Mesendoderm (in vitro differentiated cells): ENCODE measurements at places on chromosomes 11 and 22.

DNA sequence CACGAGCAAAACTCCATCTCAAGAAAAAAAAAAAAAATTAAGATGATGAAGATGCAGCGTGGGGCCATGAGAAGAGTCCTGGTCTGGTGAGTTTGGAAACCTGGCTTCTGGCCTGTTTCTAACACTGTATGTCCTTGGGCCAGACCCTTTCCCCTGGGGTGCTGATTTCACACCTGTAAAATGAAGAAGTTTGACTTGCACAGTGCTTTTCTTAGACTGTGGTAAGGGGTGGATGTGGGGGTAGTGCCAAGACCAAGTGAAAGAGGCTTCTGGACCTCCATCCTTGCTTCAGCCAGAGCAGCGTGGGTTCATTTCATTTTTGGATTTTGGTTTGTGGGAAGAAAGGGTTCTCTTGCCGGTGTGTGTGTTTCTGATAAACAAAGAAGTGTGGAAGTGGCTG lies 42.1 kb downstream of the PTPRJ start:
- DNase-seq = no peak

- no peak for DNase-seq
Measured at GRCh38 chr22:37391702-37392101, 35.6 kb downstream of the ELFN2 start.

DNA sequence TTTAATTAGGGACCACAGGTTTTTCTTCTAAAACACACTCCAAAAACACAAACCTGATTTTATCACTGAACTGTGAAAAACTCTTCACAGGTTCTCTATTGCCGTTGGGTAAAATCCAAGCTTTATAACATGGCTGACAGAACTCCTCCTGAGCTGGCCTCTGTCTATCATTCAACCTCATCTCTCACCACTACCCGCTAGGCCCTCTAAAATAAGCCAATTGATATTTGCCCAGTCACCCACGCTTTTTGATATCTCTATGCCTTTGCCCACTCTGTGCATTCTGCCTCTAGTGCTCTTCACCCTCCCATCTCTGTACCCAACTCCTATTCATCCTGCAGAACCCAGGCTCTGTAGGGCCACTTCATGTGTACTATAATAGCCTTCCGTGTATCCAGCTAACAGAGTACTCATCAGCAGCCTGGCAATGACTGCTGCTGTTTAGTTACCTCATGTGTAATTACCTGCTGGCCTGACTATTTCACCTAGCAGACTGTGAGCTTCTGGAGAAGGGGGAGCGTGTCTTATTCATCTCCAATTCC lies 1.1 kb upstream of the CNGA4 start:
- no peak for DNase-seq

GRCh38 chr11:69301455-69302401 lies 7.8 kb downstream of the MYEOV start:
- DNase-seq = peak; percentile 51

GRCh38 chr22:41906822-41907221 lies 8.1 kb downstream of the SHISA8 start:
- no peak for DNase-seq

DNA sequence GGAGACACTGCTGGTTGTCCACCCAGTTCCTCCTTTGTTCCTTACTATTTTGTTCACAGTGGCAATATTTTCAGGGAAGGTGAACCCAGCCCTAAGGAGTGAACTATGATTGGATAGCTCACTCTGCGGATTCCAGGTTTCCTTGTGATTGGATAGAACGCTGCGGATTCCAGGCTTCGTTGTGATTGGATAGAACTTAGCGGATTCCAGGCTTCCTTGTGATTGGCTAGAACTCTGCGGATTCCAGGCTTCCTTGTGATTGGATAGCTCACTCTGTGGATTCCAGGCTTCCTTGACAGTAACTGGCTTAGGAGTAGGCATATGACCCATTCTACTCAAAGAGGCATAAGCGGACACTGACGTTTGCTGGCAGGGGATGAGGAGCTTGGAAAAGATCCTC lies 28.6 kb upstream of the ADA2 start:
- no peak for DNase-seq

DNA sequence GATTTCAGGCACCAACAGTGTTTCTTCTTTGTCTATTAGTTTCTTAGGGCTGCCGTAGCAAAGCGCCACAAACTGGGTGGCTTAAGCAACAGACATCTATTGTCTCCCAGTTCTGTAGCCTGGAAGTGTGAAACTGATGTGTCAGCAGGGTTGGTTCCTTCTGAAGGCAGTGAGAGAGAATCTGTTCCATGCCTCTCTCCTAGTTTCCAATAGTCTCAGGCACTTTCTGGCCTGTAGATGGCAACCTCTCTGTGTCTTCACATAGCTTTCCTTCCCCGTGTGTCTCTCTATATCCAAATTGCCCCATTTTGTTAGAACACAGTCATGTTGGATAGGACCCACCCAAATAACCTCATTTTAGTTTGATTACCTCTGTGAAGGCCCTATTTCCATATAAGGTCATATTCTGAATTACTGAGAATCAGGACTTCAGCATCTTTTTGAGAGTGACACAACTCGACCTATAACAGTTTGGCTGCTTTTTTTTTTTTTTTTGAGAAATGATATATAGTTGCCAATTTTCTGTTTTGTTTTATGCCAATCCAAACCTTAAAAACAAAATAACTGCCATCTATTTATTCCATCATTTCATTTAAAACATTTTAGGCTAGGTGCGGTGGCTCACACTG lies 108.2 kb downstream of the SLC36A4 start:
- DNase-seq = peak; percentile 97

DNA sequence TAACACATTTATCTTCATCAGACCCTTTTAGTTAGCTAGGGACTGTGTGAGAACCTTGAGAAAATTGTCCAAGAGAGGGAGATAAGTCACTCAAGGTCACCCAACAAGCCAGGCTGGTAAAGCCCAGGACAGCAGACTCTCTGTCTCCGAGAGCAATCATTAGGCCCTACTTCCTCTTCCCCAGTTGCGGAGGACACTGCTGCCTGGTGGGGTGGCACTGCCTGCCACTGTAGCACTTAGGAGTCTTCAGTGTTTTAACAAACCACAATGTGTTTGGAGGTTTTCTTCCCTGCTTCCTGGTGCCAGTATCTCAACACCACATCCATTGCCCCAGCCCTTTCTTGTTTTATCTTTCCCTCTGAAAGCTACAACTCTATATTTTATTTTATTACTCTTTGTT lies 132.1 kb upstream of the LDLRAD3 start:
- no peak for DNase-seq

DNA sequence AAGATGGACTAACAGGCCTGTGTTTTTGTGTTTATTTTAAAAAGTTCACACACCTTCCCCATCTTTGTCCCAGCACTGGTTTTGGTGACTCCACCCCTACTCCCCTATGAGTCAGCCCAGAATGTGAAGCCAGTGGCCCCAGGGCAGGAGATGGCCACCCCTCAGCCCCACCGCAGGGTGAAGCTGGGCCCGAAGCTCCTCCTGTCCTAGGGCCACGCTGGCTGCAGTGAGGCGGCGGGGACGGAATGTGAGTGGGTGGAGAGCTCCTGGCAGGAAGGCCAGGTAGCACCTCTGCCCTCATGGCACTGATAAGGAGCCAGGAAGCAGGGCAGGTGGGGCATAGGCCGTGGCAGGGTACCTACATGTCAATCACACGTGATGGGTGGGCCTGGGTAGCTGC lies 39.9 kb downstream of the SGSM3 start:
- peak; percentile 13 for DNase-seq

- DNase-seq = peak; percentile 95
Measured at GRCh38 chr11:17972987-17973386, 39.9 kb downstream of the SERGEF start.

DNA sequence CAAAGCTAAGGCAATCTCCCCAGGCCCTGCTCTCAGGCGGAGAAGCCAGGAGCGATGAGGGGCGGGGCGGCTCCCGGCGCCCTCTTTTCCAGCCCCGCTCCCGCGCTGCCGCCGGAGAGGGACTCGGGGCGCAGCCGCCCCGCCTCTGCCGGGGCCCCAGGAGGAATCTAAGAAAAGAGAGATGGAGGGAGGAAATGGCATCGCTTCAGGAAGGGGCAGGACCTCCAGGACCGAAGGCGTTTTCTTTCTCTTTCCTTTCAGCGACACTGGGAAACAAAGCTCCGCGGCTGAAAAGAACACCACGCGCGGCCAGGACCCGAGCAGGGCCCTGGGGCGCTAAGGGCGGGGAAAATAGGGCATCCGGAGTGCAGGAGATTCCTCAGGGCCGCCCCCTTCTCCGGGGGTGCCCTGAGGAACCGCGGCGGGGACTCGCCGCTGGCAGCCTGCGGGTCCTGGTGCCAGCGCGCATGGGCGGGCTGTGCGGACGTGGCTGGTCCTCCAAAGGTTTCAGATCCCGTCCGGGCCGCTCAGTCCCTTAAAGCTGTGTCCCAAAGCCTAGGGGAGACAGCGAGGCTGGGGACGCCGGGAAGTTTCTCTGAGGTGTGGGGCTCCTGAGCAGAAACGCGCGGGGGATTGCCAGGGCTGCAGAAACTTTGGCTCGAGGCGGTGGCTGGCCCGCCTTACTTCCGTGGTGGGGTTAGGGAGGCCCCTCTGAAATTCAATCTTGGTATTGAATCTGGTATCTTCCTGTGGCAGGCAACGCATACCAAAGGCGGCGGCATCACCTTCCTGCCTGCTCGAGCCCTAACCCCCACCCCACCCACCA lies 2.8 kb upstream of the BSX start:
- DNase-seq = peak; percentile 59

- DNase-seq = peak; percentile 55
Measured at GRCh38 chr22:35995772-35996171, 32.9 kb downstream of the RBFOX2 start.

DNA sequence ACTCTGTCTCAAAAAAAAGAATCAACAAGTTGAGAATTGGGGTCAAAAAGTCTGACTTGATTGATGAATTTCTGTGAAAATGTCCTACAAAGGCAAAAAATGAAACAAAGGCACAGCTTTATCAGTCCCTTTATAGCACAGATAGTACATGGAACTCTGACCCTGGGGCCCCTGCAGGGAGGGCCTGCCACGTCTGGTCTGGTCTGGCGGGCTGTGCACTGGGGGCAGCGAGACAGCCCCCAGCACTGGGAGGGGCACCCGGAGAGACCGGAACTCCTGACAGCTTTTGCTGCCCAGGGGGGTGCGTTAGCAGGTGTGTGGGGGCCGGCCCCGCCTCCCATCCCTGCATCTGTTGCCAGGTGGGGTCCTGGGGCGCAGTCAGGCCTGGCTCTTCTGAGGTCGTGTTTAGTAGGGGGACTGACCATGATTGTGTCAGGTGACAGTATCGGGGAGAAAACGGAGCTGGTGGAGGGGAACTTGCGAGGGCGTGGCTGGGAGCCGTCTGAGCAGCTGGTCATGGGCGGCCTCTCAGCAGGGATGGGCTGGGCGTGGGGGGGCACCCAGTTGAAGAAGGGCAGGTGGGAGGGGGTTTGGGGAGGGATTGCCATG lies 51.7 kb downstream of the GRAMD4 start:
- DNase-seq = no peak

DNA sequence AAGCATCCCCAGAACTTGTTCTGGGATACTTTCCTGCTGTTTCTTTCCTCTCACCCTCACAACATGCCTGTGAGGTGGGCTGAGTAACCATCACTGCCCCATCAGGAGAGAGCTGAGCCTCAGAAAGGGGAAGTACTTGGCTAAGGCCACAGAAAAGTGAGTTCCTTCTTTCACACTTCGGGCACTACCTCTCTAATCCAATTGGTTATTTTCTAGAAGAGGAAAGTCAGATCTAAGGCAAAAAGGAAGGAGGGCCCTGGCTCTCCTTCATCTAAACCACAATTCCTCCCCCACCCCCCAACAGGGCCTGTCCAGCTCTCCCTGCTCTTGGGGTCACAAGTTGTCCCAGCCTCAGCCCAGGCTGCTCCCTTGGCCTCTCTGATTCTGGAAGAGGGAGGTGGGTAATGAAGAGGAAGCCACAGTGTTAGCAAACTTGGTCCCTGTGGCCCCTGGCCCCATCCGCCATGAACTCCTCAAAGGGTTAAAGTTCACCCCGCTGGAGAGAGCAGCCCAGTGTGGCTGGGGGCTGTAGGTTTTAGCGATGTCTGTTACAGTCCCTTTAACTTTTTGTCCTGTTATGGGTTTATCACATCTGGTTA lies 34.0 kb downstream of the SLC22A12 start:
- no peak for DNase-seq

GRCh38 chr11:7353100-7353499 lies 101.4 kb downstream of the SYT9 start:
- peak; percentile 81 for DNase-seq

GRCh38 chr11:76025068-76025467 lies 181.2 kb downstream of the WNT11 start:
- DNase-seq = no peak

DNA sequence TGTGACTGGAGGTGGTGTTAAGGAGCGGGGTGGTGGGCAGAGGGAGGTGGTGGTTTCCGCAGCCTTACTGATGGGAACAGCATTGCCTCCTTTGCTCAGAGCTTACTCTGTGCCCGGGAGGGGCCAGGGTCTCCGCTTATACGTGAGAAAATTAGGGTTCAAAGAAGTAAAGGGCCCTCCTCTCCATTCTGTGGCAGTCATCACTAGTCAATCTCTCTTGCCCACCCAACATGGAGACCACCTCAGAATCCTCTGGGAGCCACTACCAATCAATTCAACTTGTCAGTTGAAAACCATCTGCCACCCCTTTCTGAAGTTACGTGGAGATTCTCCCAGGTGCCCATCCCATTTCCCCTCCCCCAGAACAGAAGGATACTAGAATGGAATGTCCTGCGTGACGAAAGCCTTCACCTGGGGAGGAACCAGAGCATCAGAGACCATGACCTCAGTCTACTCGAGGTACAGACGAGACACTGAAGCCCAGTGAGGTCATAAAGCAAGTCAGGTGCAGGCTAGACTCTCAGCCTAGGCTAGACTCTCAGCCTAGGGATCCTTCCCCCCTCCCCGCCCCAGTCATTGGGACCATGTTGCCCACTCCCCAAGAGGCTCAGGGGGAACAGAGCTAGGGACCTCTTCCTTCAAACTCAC lies 2.0 kb downstream of the SELENOM start:
- no peak for DNase-seq

- no peak for DNase-seq
Measured at GRCh38 chr11:22180131-22180530, 12.8 kb upstream of the ANO5 start.

GRCh38 chr22:43402128-43402527 lies 9.7 kb upstream of the MPPED1 start:
- no peak for DNase-seq

DNA sequence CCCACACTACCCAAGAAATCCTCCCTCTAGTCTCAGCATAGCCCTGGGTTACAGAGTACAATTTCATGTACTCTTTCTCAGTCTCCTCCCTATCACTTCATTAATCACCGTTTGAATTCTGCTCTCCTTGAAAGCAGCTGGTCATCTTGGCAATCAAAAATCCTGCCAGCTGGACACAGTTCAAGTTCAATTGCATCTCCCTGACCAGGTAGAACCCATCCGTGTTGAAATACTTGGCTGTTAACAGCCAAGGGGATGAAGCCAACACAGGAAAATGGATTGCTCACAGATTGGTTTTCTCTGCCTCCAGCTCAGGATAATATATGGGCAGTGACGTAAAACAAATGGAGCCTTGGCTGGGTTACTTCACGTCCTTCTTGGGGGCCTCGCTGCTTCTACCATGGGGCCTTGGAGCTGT lies 55.1 kb upstream of the GRK3 start:
- no peak for DNase-seq

GRCh38 chr11:103949781-103950180 lies 86.7 kb upstream of the DDI1 start:
- no peak for DNase-seq

GRCh38 chr22:42967005-42967404 lies 47.9 kb downstream of the PACSIN2 start:
- DNase-seq = no peak
